Fibroblast of the aortic adventitia (primary cell): ENCODE measurements at places on chromosomes 12 and 14. TPM values are rescaled to one million over a fixed set of nuclear protein-coding genes. Genes with fewer than 3 reads are reported as not detected.

DNA sequence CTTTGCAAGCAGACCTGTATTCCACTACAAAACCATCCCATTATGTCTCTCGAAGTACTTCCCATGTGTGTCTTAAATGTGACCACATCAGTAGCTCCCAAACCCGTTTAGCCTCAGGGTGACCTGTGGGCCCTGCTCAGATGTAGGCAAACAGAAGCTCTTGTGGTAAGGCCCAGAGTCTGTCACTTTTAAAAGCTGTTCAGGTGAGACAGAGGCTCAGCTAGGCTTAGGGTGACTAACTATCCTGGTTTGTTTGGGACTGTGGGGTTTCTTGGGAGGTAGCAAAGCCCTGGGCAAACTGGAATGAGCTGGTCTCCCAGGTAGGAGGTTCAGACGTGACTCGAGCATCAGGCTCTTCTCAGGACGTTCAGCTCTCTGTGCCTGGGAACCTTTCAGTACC is 64.5 kb upstream of the VASH1 start:
- DNase-seq = no peak

DNA sequence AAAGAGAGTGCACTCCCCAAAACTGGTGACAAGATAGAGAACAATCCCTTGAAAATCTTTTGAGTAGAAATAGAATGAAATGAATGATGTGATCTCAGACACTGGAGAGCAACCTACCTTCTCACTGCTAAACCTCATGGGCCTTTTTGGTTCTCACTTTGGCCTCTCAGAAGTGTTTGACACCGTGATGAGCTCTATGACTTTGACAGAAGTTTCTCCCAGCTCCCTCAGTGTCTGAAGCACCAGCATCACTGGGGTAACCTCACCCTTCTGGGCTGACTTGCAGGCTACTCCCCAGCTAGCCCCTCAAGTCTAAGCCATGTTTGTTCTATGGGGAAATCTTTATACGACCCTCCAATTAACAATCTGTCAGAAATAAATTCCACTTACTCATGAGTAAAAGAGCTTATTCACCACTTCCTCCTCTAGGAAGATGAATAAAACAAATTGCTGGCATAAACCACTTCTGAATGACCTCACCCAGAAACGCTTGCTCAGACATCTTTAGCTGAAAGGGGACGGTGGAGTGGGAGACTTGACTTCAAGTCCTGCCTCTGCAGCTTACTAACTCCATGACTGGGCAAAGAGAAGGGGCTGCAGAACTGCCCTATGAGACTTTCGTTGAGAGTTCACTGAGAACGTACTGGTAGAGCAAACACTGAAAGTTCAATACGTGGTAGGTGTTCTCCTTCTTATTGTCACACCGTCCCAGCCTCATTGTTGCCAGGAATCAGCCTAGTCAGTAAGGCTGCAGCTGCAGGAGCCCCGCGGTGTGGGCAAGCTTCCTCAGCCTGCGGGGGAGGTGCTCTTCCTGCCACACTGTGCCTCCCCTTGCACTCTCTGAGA is 46.5 kb downstream of the ST8SIA1 start:
- peak; percentile 52 for DNase-seq

GRCh38 chr14:83709116-83709515 is 1820.8 kb upstream of the FLRT2 start:
- DNase-seq = no peak

DNA sequence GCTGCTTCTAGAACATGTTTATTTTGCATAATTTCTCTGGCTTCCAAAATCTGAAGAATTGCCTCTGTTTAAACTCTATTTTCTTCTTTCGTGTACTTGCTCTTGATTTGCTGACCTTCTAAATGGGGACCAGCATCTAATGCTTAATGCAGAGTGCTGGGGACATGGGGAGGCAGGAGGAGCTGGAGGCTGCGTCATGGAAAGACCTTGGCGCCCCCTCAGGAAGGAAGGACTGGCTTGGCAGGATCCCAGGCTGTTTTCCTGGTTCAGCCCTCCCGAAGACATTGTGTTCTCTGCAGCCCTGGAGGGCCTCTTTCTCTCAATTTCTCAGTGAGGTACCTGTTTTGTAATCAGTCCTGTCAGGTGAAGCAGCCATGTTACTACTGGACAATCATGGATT is 5.5 kb downstream of the PRKCH start:
- DNase-seq = no peak

The KRT79 gene
- total RNA-seq = not detected in 2 replicates

The GLIPR1L2 gene
- total RNA-seq = 0.72 and 1.1 TPM in 2 replicates

The PLEKHG7 gene
- total RNA-seq = not detected in 2 replicates

The NANOG gene
- under 0.01 and 0.16 TPM in 2 replicates for total RNA-seq

The GLS2 gene
- total RNA-seq = 0.36 TPM in 1 of 2 replicates, not detected in the other
